Epithelial cell of proximal tubule (primary cell): ENCODE measurements at places on chromosomes 4 and X. TPM values are rescaled to one million over a fixed set of nuclear protein-coding genes. Genes with fewer than 3 reads are reported as not detected.

GRCh38 chrX:56728752-56729151, 291 bp upstream of the NBDY start:
- DNase-seq: no peak

- no peak for DNase-seq
Observed at GRCh38 chr4:112702892-112703291, 65.9 kb downstream of the LARP7 start.

DNA sequence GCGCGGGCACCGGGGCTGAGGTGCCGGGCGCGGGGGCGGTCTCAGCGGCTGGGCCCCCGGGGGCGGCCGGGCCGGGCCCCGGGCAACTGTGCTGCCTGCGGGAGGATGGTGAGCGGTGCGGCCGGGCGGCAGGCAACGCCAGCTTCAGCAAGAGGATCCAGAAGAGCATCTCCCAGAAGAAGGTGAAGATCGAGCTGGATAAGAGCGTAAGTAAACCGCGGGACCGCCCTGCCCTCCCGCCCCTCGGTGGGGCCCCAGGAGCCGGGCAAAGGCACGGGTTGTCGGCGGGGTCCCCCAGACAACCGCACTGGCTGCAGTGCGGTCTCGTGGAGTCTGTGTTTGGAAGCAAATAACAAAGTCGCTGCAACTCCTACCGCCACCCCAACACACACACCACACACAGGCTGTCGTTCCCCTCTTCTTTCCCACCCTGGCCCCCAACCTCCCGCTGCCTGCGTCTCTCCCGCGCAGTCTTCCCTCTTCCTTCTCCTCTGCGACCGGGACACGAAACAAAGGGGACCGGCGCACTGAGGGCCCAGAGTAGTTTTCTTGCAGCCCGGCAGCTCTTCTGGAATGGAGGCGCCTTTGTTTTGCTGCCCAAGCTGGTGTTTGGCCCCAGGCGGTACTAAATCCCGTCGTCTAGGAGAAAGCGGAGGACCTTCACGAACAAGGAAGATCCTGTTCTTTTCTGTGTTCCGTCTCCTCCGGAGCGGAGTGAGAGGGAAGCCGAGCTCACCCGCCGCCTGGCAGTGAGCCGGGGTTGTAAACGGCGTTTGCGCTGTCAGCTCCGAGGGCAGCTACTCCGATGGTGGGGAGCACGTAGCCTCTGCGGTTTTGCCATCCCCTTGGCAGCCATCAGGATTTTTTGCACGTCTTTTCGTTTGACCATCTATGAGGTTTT, 788 bp downstream of the SAP30 start:
- no peak for DNase-seq

DNA sequence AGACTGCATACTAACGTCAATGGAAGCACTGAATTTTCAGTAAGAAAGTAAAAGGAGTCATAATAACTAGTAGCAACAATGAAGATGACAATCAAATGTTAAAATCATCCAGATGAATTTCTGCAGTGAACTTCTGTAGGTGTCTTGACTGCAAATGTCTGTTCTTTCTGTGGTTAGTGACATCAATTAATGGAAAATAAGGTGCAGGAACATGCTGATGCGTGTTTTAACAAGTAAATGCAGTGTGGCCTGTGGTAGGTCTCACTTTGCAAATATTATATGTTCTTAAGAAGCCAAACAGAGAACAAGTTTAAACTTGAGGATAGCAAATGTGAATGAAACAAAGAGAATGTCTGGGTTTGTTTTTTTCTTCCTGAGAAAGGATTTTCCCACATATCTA, 2.6 kb upstream of the DTHD1 start:
- no peak for DNase-seq

DNA sequence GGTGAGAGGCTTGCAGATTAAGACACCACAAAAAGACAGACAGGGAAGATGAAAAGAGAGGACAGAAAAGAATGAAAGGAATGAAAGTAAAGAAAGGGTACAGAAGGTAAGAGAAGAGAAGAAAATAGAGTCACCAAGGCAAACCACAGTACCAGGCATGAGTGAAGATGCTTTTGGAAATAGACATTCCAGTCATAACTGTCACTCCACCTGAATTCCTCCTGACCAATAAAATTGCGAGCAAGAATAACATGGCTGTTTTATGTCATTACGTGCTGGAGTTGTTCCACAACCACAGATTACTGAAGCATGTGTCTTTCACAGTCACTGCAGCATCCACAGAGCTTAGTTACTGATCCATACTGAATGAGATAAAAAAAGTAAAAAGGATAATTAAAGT, 864.9 kb upstream of the SLIT2 start:
- DNase-seq: no peak

- no peak for DNase-seq
Observed at GRCh38 chr4:90745176-90745575, 618.0 kb downstream of the CCSER1 start.

GRCh38 chr4:137623013-137623412, 90.7 kb upstream of the PCDH18 start:
- no peak for DNase-seq

DNA sequence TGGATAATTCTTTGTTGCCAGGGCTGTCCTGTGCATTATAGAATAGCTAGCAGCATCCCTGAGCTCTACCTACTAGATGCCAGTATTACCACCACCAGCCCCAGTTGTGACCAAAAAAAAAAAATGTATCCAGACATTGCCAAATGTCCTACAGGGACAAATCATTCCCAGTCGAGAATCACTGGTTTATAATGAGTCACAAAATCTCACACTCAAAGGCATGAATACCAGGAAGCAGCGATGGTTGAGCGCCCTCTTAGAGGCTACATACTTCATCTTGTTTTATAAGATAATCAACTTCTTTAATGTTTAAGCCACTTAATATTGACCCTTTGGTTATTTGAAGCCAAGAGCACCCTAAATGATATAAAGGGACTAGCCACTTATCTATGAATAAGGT, 297.3 kb downstream of the DHX15 start:
- peak; percentile 33 for DNase-seq

The KLF8 gene
- total RNA-seq: 0.43 and 1.5 TPM in 2 replicates

The CLDN22 gene
- total RNA-seq: not detected in 2 replicates
